ENCODE measurements at places on chromosomes 4 and X.

DNA sequence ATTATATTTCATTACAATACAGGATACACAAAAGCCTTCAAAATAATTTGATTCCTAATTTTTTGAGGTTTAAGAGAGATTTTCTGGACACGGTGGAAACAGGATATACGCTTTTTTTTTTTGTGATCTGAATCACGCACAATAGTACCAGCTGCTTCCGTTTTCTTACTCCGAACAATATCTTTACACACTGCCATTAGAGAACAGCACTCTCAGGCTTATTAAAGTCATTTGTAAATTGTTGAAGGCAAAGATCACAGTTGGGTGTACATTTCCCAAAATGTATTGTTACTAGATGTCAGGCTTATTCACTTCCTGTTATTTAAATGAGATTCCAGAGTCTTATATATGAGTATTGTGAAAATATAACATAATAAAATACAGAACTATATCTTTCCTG is 71.5 kb downstream of the TMEM47 start:
- DNase-seq: no peak

- no peak for DNase-seq
Measured at GRCh38 chr4:7075962-7076695, 8.3 kb upstream of the GRPEL1 start.

- DNase-seq: no peak
Measured at GRCh38 chr4:17055788-17056187, 157.3 kb upstream of the LDB2 start.

DNA sequence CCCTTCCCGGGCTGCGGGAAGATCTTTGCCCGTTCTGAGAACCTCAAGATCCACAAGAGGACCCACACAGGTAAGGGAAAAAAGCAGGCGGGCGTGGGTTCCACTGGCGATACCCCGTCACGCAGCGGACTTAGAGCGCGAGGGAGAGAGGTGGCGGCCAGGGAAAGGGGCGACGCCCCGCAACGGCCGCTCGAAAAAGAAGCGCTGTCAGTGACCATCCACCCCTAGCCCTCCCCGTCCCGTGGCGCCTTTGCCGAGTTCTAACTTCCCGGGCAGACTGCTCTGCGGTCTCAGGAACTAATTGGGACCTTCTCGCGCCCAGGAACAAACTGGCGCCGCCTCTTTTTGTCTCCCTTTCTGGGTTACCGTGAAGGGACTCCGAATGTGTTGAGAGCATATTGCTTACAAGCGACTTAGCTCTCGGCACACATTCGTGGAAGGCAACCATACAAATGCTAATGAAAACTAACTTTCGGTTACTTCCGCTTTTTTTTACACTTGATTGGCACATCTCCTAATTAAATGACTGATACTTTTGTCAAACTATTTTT is 1.8 kb downstream of the ZIC3 start:
- DNase-seq: no peak

DNA sequence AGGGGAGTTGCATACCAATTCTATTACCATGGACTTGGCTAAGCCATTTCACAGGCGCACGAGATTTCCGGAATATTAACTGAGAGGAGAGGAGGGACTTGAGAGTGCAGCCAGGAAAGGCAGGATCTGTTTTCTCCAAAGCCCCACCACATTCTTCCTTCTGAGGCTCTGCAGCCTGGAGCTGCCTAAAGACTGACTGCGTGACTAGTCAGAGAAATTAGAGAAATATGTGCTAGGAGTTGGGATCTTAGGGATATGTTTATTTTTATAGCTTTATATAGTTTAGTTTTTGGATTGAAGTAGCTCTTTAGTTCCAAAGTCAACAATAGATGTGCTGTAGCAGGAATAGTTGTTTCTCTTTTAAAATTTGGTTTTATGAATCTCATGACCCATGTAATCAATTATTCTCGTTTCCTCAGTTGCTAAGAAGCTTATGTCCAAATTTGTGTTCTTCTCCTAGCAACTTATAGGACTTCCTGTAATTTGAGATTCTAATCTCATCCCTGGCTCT is 300.1 kb upstream of the DDX53 start:
- no peak for DNase-seq

- no peak for DNase-seq
Measured at GRCh38 chr4:121728066-121728465, 31.3 kb upstream of the ANXA5 start.

- DNase-seq: no peak
Measured at GRCh38 chr4:108902769-108903168, 139.9 kb upstream of the ETNPPL start.

GRCh38 chr4:108170631-108171338 is 2.1 kb upstream of the LEF1 start:
- no peak for DNase-seq

GRCh38 chr4:177391953-177392352 is 50.3 kb downstream of the AGA start:
- no peak for DNase-seq

- DNase-seq: no peak
Measured at GRCh38 chr4:7430368-7430964, 4.3 kb downstream of the PSAPL1 start.

- DNase-seq: no peak
Measured at GRCh38 chr4:10773656-10774055, 89.1 kb upstream of the CLNK start.

DNA sequence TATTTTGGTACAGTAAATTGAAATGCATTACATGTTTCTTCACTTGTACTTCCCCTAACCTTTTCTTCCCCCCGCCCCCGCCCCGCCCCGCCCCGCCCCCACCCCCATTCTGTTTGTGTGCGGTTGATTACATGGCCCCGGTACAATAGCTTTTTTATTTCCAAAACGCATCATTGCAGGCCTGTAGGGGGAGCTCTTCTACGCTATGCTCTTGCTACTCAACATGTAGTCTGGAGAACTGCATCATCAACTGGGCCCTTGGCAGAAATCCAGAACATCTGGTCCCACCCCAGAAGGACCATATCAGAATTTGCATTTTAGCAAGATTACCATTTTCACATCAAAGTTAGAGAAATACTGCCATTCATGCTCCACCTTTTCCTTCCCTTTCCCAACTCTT is 333.3 kb upstream of the DDX53 start:
- DNase-seq: no peak

DNA sequence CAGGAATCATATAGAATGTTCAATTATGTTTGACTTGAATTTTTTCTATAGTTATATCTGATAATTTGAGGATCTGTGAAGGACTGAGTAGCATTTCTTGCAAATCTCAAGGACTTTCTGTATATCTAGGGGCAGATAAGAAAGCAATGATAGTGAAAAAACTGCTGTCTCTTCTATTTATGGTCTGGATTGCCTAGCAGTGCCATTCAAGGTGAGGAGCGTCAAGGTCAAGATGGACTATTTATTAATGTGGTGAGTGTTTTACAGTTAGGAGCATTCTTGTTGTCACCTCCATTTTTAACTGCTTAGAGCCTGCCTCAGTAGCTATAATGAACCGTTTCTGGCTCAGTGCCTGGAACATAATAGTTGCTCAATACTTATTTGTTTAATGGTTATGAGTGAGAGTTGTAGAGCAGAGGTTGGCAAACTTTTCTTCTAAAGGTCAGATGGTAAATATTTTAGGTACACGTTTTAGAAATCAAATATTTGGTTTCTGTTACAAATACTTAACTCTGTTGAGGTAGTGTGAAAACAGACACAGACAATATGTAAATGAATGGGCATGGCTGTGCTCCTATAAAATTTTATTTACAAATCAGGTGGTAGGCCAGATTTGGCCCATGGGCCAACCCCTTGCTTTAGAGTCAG is 523.2 kb upstream of the IGFBP7 start:
- no peak for DNase-seq

DNA sequence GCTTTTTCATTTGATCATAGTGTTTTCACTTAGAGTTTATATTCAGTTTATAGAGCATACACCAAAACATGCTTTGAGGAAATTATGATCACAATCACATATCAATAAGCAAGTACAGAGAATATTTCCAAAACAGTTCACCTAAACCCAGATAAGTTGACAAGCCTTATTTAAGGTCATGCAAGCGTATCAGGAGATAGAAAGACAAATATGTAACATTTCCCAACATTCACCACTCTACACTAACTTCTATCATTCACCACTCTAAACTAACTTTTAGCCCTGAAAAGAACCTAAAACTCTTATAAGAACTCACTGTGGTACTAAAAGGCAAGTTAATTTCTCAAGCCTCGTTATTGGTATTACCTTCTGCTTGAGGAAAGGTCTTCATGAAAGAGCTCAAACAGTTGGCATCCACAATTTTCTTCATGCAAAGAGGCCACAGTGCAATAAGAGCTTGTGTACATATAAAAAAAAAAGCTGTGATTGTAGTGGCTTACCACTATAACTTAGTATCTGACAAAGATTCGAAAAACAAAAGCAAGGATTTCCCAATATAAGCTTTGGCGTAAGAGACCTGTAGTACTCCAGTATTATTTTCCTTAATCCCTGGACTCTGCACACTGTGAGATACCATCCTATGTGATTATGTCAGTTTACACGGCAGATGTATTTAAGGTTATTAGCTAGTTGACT is 903.3 kb downstream of the STIM2 start:
- no peak for DNase-seq

GRCh38 chr4:70603856-70604255 is 11.8 kb downstream of the AMBN start:
- no peak for DNase-seq

GRCh38 chrX:68634649-68635227 is 12.7 kb upstream of the STARD8 start:
- DNase-seq: no peak

DNA sequence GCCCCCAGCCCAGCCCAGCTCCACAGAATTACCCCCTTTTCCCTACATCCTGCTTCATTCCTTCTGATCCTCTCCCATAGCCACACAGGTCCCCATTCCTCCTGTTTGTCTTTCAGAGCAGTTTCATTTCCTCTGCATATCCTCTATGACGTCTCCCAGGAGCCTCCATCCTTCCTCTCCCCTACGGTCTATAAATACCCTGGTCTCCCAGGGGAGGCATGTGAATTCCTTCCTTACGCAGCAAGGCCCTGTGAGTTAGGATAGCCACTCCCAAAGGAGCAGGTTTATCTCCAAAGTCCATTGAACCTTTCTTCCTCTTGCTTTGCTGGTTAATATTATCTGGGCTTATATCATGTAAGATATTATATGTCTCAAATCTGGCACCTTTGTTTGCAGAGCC is 8.4 kb upstream of the APLN start:
- no peak for DNase-seq

- no peak for DNase-seq
Measured at GRCh38 chr4:56231410-56231809, 155.9 kb downstream of the AASDH start.

DNA sequence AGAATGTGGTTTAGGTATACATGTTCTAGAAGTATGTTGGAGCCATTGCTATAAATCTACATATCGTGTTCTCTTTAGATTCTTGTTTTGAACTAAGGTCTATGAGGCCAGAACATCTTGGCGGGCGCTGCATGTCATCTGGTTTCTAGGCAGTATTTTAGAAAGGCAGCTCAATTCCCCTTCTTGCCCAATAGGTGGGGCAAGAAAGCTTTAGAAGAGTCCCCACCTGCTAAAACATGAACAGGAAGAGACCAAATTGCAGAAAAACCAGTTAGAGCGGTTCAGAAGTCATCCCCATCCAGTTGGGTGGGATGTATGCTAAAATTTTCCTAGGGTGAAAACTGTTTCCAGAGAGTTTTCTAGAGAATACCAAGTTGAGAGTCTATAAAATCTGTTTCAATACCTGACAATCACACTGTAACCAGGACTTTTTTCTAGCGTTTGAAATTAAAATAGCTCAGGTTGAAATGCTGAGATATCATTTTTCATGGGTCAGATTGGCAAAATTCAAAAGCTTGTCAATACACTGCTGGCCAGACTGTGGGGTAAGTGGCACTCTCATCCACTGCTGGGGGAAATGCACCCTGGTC is 17.5 kb upstream of the SH3KBP1 start:
- no peak for DNase-seq

DNA sequence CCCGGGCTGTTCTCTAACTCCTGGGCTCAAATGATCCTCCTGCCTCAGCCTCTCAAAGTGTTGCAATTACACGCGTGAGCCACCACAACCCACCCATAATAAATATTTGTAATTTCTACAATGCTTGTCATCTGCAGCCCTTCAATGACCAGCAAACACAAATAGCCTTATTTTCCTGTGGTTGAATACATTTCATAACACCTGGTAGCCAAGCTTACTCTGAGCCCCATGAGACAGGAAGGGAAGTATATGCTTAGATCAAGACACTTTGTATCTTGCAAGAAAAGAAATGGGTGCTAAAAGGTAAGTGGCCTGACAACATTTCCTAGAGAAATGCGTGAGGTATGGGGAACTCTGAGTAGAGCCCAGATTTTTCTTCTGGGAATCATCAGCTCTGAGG is 56.9 kb upstream of the PDGFRA start:
- no peak for DNase-seq

GRCh38 chr4:175916626-175917351 is 104.7 kb upstream of the GPM6A start:
- no peak for DNase-seq

GRCh38 chr4:157772907-157773306 is 399.9 kb downstream of the GASK1B start:
- DNase-seq: no peak

DNA sequence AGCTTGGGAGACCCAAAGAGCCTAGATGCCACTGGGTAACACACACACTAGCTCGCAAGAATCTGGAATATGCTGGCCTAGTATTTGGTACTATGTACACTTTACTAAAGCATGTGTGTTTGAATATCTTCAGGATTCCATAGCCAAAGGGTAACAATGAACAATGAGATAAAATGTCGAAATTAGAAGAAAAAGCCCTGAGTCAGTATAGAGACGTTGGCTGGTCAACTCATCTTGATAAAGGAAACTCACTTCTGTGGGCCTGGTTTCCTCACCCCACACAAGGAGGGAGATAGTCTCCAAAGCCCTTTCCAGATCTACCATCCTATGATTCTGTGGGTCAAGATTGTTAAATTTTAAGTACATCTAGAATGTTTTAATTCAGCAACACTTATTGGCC is 6.9 kb downstream of the ZDHHC9 start:
- no peak for DNase-seq

- DNase-seq: no peak
Measured at GRCh38 chrX:117744958-117745357, 371.7 kb downstream of the KLHL13 start.

DNA sequence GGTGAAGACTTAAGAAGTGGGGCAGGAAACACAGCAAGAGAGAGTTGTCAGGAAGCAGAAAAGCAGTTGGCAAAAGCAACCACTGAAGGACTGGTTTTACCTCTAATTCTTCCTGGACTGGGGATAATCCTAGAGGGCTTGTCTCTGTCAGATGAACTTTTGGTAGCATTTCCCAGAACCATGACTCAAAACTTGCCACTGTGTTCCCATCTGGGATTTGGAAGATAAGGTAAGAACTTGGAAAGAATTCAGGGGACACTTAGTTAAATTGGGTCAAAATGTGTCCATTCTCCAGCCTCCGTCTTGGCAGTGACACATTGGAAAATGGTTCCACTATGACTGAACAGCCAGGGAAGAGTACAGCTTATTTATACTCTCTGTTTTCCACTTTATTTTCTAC is 55.7 kb downstream of the CD38 start:
- no peak for DNase-seq

DNA sequence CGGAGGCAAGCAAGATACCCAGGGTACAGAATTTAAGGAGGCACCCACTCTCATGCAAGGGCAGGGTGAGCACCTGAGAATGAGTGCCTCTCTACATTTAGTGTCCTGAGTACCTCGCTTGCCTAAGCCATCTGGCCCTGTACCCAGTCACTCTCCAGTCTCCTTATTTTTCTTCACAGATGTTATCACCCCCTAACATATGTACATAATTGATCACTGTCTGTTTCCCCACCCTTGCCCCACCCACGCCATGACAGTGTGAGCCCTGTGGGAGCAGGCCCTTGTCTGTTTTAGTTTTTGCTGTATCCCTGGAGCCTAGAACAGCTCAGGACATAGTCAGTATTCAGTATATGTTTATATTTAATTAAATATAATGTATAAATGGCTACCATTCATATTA is 113.6 kb downstream of the SPRY1 start:
- no peak for DNase-seq

Data from GM18507 (cell line).